ENCODE measurements at places on chromosomes 6 and 20.

GRCh38 chr6:142761756-142762155 lies 183.2 kb downstream of the HIVEP2 start:
- no peak overlapping the region for H3K4me3 ChIP-seq
- H3K27me3 ChIP-seq, result no peaks in the 10 kb centered on the region
- DNase-seq, result peak; percentile 38
- no peak overlapping the region for H3K27ac ChIP-seq

DNA sequence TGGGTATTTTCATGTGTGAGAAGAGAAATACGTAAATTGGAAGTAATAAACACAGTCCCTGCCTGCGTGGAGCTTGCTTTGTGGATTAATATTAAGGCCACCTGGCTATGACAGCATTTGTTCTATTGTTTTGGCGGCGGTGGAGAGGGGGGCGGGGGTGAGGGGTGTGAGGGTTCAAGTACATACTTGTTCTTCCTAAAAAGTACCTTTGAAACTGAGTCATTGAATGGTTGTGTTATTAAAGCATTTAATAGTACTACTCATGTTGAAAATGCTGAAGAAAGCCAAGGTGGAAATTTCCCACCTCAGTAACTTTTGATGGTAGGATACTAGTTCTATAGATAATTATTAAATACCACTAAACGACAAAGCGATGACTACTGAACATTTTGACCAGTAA lies 95.0 kb downstream of the FOXC1 start:
- no peaks in the 10 kb centered on the region for H3K4me1 ChIP-seq
- H3K27me3 ChIP-seq, result no peaks in the 10 kb centered on the region
- H3K36me3 ChIP-seq, result no peaks in the 10 kb centered on the region
- no peak for DNase-seq
- no peak overlapping the region for H3K27ac ChIP-seq

DNA sequence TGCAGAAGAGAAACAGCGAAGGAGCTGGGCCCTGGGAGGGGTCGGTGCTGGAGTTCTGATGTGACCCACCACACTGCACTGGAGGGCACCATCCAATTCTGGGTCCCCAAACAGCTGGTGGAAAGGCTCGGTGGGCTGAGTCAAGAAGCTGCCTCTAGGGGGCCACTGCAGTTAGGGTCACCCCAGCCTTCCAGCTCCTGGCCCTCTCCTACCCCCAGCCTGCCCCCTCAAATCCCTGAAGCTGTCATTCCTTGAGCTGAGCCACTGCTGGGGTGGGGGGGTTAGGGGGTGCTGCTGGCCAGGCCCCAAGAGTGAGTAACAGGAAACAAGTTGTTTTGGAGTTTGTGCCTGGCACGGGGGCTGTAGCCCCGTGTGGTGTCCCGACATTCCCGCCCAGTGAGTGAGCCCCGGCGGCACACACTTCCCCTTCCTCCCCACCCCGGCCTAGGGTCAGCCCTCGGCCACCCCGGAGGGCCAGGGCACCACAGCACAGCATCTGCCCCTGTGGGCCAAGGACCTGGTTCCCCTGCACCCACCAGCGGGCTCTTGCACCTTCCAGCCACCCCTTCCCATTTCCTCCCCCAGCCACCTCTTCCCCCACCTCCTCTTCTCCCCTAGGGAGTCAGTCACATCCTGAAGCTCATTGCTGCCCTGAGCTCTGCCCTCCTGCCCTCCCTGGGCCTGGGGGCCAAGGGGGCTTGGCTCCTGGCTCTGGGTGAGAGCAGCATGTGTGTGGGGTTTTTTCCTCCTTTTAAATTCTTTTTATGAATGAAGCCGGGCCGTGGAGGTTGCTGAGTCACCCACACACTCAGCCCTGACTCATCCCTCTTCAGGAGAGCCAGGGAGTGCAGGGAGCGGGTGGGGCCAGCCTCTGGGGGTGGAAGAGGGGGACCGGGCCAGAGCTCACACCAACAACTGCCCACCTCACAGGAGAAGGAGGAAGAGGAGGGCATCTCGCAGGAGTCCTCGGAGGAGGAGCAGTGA lies 4.6 kb downstream of the SMIM29 start:
- H3K4me3 ChIP-seq, result no peak overlapping the region
- no peaks in the 10 kb centered on the region for H3K27me3 ChIP-seq
- peaks cover 52% of the 10 kb centered on the region for H3K36me3 ChIP-seq
- H3K4me1 ChIP-seq, result peaks cover 11% of the 10 kb centered on the region

DNA sequence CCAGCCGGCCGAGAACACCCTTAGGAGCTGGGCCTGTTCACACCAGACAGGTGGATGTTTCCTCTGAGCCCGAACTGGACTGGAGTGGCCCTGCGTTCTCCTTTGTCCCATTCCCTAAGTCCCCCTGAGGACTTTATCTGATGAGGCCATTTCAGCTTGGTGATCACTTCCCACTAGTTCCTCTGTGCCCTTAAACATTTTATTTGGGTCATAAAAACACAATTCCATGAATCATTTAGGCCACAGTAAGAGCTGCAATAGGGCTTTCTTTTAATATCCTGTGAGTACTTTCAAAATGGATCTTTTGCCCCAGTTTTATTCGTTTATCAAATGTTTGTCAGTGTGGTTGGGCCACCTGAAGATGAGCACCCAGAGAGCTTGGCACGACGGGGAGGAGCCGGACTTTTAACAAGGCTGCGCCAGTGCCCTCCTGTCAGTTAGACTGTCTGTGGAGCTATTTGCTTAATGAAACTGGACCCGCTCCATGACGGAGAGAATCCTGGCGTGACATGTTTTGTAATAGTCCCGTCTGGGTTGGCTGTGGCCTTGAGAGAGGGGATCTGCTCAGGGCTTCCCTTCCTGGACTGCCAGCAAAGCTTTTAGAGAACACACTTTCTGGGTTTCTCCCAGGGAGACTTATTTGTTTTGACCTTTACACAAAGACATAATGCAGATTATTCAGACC lies 53.5 kb downstream of the ZDHHC14 start:
- no peaks in the 10 kb centered on the region for H3K4me1 ChIP-seq
- H3K4me3 ChIP-seq, result no peak overlapping the region
- DNase-seq, result no peak
- H3K27ac ChIP-seq, result no peak overlapping the region
- no peaks in the 10 kb centered on the region for H3K36me3 ChIP-seq

- H3K27me3 ChIP-seq, result no peaks in the 10 kb centered on the region
- H3K27ac ChIP-seq, result no peak overlapping the region
- no peak overlapping the region for H3K4me3 ChIP-seq
Measured at GRCh38 chr6:26388014-26388413, 5.1 kb downstream of the BTN2A2 start.

- no peak for DNase-seq
- no peaks in the 10 kb centered on the region for H3K36me3 ChIP-seq
- no peaks in the 10 kb centered on the region for H3K4me1 ChIP-seq
- no peak overlapping the region for H3K4me3 ChIP-seq
- no peak overlapping the region for H3K27ac ChIP-seq
Measured at GRCh38 chr20:63080811-63081210, 74.0 kb upstream of the BHLHE23 start.

DNA sequence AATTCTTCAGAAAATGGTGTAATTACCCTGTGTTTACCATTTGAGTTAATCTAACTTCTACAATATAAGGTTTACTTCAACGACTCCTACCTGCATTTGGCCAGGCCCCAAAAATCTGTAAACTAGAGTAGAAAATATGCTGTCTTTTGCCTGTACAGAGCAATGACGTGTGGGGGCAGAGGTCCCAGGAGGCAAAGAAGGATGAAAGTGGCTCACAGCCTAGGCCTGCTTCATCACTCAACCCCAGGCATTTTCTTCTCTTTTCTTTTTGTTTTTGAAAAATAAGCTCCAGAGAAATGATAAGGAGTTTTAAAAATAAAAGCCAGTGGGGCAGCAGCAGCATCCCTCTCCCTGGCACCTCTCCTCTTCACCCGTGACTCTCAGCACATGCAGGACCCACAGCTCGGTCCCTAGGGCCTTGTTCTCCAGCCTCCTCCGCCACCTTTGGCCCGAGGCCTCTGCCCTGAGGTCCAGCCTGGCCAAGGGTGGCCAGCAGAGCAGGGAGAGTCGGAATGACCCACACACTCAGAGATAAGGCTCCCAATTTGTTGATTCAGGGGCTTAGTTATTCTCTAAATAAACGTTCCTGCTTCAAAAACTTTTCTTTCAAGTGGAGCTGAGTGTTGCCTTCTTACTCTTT lies 310.3 kb upstream of the RNF24 start:
- H3K4me3 ChIP-seq, result no peak overlapping the region
- no peaks in the 10 kb centered on the region for H3K27me3 ChIP-seq
- DNase-seq, result peak; percentile 52
- no peaks in the 10 kb centered on the region for H3K4me1 ChIP-seq
- no peak overlapping the region for H3K27ac ChIP-seq

GRCh38 chr6:95973976-95974375 lies 41.8 kb upstream of the FUT9 start:
- DNase-seq, result no peak
- no peaks in the 10 kb centered on the region for H3K36me3 ChIP-seq
- H3K27ac ChIP-seq, result no peak overlapping the region
- no peaks in the 10 kb centered on the region for H3K27me3 ChIP-seq

GRCh38 chr6:47357827-47358226 lies 48.1 kb upstream of the TNFRSF21 start:
- H3K27ac ChIP-seq, result no peak overlapping the region
- no peaks in the 10 kb centered on the region for H3K27me3 ChIP-seq
- no peaks in the 10 kb centered on the region for H3K36me3 ChIP-seq

- H3K4me1 ChIP-seq, result peaks cover 10% of the 10 kb centered on the region
- peak; percentile 89 for DNase-seq
- H3K27me3 ChIP-seq, result peaks cover 2% of the 10 kb centered on the region
- no peaks in the 10 kb centered on the region for H3K36me3 ChIP-seq
- peak within 1 kb of the TSS; percentile 71 for H3K4me3 ChIP-seq
- no peak within 1 kb of the TSS for H3K27ac ChIP-seq
Measured at GRCh38 chr6:39228992-39229767, at the start of gene KCNK5. KCNK5 (minus strand) TSS chr6:39229475; CDS start chr6:39229111, 364 bp downstream.

GRCh38 chr6:4895971-4896370 lies 107.9 kb downstream of the RPP40 start:
- peaks cover 7% of the 10 kb centered on the region for H3K4me1 ChIP-seq
- H3K36me3 ChIP-seq, result peaks cover 37% of the 10 kb centered on the region
- peak overlapping the region; percentile 64 for H3K27ac ChIP-seq
- peak; percentile 67 for DNase-seq
- H3K27me3 ChIP-seq, result no peaks in the 10 kb centered on the region
- H3K4me3 ChIP-seq, result no peak overlapping the region

DNA sequence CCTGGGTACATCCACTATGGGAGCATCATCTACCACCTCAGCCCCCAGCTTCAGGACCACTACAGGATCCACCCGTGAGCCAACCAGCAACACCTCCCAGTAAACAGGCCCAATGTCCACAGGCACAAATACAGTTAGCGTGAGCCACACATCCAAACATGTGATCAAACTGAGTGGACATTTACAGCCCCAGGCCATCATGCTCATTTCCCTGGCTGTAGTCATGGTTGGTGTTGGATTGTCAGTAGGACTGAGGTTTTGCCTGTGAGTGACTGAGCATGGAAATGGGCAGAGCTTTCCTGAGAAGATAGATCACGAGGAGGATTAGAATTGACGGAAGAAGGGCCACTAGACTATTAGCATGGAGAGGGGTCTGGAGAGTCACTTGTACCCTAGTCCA lies 10.7 kb upstream of the MUC21 start:
- DNase-seq, result no peak
- H3K4me1 ChIP-seq, result no peaks in the 10 kb centered on the region
- H3K36me3 ChIP-seq, result no peaks in the 10 kb centered on the region

- no peak overlapping the region for H3K27ac ChIP-seq
- H3K4me3 ChIP-seq, result no peak overlapping the region
- H3K27me3 ChIP-seq, result no peaks in the 10 kb centered on the region
- H3K4me1 ChIP-seq, result no peaks in the 10 kb centered on the region
Measured at GRCh38 chr6:71066153-71066552, 109.3 kb upstream of the B3GAT2 start.

DNA sequence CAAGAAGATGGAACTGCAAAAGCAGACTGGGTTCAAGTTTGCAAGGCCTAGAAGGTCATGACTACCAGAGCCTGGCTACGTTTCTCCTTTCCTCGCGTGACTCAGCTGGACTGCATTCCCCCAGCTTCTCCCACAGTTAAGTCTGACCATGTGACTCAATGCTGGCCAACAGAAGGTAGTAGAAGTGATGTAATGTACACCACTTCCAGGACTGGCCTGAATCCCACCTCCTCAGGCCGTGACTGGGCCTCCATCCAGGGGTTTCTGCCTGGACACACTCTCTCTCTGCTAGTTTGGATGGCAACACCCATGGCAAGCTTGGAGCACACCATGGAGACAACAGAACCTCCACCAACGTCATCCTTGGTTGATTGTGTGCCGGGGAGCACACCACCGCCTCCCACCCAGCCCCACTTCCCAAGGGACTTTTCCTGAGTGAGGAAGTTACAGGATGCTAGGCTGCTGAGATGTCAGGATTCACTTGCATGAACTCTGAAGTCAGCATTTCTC lies 112.0 kb upstream of the CDYL start:
- H3K4me3 ChIP-seq, result no peak overlapping the region
- H3K36me3 ChIP-seq, result no peaks in the 10 kb centered on the region
- H3K4me1 ChIP-seq, result peaks cover 4% of the 10 kb centered on the region
- DNase-seq, result no peak
- no peak overlapping the region for H3K27ac ChIP-seq

- DNase-seq, result peak; percentile 43
- H3K36me3 ChIP-seq, result no peaks in the 10 kb centered on the region
- H3K27ac ChIP-seq, result peak overlapping the region; percentile 72
- H3K4me3 ChIP-seq, result no peak overlapping the region
Measured at GRCh38 chr6:119541132-119541905, 191.8 kb upstream of the MAN1A1 start.

DNA sequence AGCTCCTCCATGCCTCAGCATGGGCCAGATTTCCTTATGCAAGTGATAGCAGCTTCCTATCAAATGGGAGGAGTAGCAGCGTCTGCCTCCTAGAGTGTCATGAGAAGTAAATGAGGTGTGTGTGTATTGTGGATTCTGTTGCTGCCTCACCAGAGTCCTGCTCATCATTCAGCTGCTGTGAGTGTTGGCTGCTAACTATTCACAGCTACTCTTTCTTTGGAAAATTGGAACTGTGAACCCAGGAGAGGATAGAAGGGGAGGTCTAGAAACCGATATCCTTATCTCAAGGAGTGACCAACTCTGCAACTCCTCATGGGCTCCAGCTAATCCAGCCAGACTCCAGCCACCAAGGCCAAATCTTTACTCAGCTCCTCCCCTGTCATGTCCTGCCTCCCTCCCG lies 63.3 kb downstream of the TOX2 start:
- no peaks in the 10 kb centered on the region for H3K4me1 ChIP-seq

- no peak overlapping the region for H3K4me3 ChIP-seq
- DNase-seq, result no peak
- H3K27me3 ChIP-seq, result no peaks in the 10 kb centered on the region
- no peak overlapping the region for H3K27ac ChIP-seq
- no peaks in the 10 kb centered on the region for H3K4me1 ChIP-seq
Measured at GRCh38 chr20:22984008-22984407, 51.1 kb upstream of the SSTR4 start.
